ENCODE measurements at places on chromosomes 7 and 10. TPM values are rescaled to one million over a fixed set of nuclear protein-coding genes. Genes with fewer than 3 reads are reported as not detected.

GRCh38 chr7:1100386-1100785 is 12.5 kb downstream of the GPER1 start:
- H3K36me3 ChIP-seq: no peaks in the 10 kb centered on the region
- peaks cover 10% of the 10 kb centered on the region for H3K4me1 ChIP-seq
- no peak for DNase-seq

The BTBD16 gene
- total RNA-seq: not detected

GRCh38 chr10:25245165-25245564 is 70.4 kb downstream of the GPR158 start:
- H3K36me3 ChIP-seq: no peaks in the 10 kb centered on the region
- H3K27ac ChIP-seq: no peak overlapping the region
- no peak for DNase-seq

DNA sequence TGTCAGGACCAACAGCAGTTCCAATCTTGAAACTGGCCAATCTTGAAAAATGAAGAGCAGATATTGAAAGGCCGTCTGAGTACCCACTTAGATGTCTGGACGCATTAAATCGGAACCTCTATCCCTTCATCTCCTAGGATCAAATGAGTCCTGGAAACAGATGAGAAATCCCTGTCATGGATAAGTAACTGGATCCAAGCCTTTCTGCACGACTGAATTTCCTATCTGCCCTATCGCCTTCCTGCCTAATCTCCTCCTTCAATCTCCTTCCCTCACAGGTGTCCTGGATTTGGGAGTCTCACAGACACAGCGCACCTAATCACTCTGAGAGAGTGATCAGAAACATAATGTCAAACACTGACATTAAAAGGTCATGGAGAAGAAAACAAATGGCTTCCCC is 245.2 kb upstream of the PRSS58 start:
- H3K27ac ChIP-seq: no peak overlapping the region
- DNase-seq: no peak
- H3K4me3 ChIP-seq: no peak overlapping the region
- H3K4me1 ChIP-seq: peaks cover 36% of the 10 kb centered on the region

GRCh38 chr7:778968-779451 is 51.9 kb upstream of the PRKAR1B start:
- no peaks in the 10 kb centered on the region for H3K36me3 ChIP-seq
- H3K27ac ChIP-seq: no peak overlapping the region
- no peak overlapping the region for H3K4me3 ChIP-seq
- no peak for DNase-seq
- no peaks in the 10 kb centered on the region for H3K4me1 ChIP-seq

DNA sequence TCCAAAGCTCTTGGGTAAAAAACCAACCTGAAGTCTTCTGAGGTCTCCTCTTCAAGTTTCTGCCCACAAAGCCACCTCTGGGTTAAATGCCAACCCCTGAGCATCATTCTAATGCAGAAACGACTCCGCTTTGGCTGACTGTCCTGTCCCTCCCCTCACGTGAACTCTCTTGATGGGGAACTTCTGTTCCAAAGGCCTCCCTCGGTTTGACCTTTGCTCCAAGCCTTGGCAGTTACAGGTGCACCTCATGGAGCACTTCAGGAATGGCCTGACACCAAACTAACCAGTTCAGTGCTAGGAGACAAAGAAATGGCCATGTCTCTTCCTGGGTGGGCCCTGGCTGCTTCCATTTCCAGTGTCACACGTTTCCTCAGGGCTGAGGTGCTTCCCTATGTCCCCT is 20.0 kb downstream of the CAMK2G start:
- no peak for DNase-seq
- H3K4me1 ChIP-seq: peaks cover 25% of the 10 kb centered on the region
- no peaks in the 10 kb centered on the region for H3K27me3 ChIP-seq
- H3K36me3 ChIP-seq: peaks cover 15% of the 10 kb centered on the region
- no peak overlapping the region for H3K4me3 ChIP-seq
- no peak overlapping the region for H3K27ac ChIP-seq

GRCh38 chr10:75086278-75086934 is 25.1 kb upstream of the SAMD8 start:
- no peak overlapping the region for H3K4me3 ChIP-seq
- no peaks in the 10 kb centered on the region for H3K27me3 ChIP-seq
- no peaks in the 10 kb centered on the region for H3K36me3 ChIP-seq
- H3K27ac ChIP-seq: no peak overlapping the region

DNA sequence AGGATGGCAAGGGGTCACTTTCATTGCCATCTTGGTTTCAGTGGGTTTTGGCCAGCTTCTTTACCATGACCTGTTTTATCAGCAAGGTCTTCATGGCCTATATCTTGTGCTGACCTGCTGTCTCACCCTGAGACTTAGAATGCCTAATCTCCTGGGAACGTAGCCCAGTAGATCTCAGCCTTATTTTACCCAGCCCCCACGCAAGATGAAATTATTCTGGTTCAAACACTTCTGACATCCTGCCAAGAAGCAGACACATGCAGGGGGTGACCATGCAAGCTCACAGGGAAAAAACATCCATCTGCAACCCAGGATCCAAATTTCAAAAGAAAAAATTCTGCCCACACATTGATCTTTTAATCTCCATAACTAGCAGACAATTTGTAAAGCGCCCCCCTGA is 88.4 kb upstream of the EEPD1 start:
- no peaks in the 10 kb centered on the region for H3K4me1 ChIP-seq
- H3K27me3 ChIP-seq: no peaks in the 10 kb centered on the region
- H3K27ac ChIP-seq: no peak overlapping the region
- no peaks in the 10 kb centered on the region for H3K36me3 ChIP-seq
- no peak overlapping the region for H3K4me3 ChIP-seq

GRCh38 chr10:3811291-3811870 is 26.4 kb upstream of the KLF6 start:
- no peaks in the 10 kb centered on the region for H3K36me3 ChIP-seq
- peaks cover 52% of the 10 kb centered on the region for H3K4me1 ChIP-seq
- peak overlapping the region; percentile 71 for H3K27ac ChIP-seq

DNA sequence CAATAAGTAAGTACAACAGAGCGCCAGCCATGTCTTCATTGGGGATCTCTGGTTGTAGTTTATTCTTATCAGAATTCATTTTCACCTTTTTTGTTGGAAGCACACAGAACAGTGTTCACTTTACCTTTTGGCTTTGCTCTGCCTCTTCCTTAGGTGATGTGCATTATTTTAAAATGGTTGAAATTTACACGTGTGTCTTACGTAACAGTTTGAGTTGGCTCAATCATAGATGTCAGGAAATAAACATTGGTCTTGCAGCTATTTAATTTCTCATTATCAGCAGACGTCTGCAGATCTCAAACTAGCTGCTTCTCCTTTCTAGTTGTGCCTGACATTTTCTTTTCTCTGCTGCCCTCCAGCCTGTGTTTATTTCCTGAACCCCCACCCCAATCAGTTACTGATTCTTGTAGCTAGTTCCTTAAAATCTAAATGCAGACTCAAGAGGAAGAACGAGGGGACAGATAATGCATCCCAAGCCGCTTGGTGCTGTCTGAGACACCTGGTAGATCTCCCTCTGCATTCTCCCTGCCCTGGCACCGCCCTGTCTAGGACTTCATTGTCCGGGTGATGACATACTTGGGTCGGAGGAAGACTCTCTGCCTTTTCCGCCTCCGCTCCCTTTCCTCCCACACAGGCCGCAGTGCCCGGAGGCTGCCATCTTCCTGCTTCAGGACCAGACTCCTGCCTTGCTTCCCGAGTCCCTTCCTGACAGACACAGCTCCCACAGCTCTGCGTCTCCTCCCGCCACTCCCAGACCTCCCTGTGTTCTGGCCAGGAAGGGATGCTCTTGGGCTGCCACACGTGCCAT is 108.2 kb downstream of the ANKRD61 start:
- DNase-seq: no peak
- no peak overlapping the region for H3K4me3 ChIP-seq
- H3K27me3 ChIP-seq: no peaks in the 10 kb centered on the region
- H3K27ac ChIP-seq: no peak overlapping the region
- H3K36me3 ChIP-seq: peaks cover 51% of the 10 kb centered on the region

DNA sequence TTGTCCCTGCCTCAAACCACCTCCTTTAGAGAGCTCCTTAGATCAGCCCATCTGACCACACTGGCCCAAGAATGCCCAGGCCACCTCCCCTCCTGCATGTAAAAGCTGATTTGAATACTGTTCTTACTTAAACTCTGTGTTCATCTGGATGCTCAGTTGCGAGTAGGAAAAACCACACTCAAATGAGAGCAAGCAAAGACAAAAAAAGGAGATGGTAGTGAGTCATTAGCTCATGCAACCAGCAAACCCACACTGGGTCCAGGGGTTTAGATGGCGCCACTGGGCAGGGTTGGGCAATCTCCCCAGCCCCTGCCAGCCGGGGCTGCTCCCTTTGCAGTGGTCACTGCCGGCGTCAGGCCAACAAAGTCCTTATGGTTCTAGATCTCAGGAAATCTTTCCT is 32.7 kb downstream of the TSPAN15 start:
- no peaks in the 10 kb centered on the region for H3K4me1 ChIP-seq
- no peaks in the 10 kb centered on the region for H3K36me3 ChIP-seq
- DNase-seq: no peak

- H3K27ac ChIP-seq: no peak overlapping the region
- H3K4me1 ChIP-seq: no peaks in the 10 kb centered on the region
- H3K27me3 ChIP-seq: no peaks in the 10 kb centered on the region
- DNase-seq: no peak
- no peaks in the 10 kb centered on the region for H3K36me3 ChIP-seq
- H3K4me3 ChIP-seq: no peak overlapping the region
These were observed 396.3 kb upstream of the FZD8 start for GRCh38 chr10:36038316-36038955.

GRCh38 chr7:94511718-94512117 is 2.1 kb downstream of the CASD1 start:
- peaks cover 3% of the 10 kb centered on the region for H3K36me3 ChIP-seq
- peaks cover 27% of the 10 kb centered on the region for H3K4me1 ChIP-seq
- no peaks in the 10 kb centered on the region for H3K27me3 ChIP-seq
- no peak for DNase-seq
